ENCODE measurements at places on chromosomes 7 and 10. TPM values are rescaled to one million over a fixed set of nuclear protein-coding genes. Genes with fewer than 3 reads are reported as not detected.

GRCh38 chr10:71842422-71842821, 8.6 kb downstream of the PSAP start:
- DNase-seq = no peak
- no peaks in the 10 kb centered on the region for H3K27me3 ChIP-seq
- H3K4me1 ChIP-seq = peaks cover 57% of the 10 kb centered on the region
- no peak overlapping the region for H3K4me3 ChIP-seq
- H3K27ac ChIP-seq = no peak overlapping the region

- H3K4me1 ChIP-seq = peaks cover 35% of the 10 kb centered on the region
- H3K36me3 ChIP-seq = peaks cover 9% of the 10 kb centered on the region
- peaks cover 2% of the 10 kb centered on the region for H3K27me3 ChIP-seq
- H3K4me3 ChIP-seq = peak overlapping the region; percentile 81
These were observed 86.5 kb upstream of the NMT2 start for GRCh38 chr10:15254808-15255648.

DNA sequence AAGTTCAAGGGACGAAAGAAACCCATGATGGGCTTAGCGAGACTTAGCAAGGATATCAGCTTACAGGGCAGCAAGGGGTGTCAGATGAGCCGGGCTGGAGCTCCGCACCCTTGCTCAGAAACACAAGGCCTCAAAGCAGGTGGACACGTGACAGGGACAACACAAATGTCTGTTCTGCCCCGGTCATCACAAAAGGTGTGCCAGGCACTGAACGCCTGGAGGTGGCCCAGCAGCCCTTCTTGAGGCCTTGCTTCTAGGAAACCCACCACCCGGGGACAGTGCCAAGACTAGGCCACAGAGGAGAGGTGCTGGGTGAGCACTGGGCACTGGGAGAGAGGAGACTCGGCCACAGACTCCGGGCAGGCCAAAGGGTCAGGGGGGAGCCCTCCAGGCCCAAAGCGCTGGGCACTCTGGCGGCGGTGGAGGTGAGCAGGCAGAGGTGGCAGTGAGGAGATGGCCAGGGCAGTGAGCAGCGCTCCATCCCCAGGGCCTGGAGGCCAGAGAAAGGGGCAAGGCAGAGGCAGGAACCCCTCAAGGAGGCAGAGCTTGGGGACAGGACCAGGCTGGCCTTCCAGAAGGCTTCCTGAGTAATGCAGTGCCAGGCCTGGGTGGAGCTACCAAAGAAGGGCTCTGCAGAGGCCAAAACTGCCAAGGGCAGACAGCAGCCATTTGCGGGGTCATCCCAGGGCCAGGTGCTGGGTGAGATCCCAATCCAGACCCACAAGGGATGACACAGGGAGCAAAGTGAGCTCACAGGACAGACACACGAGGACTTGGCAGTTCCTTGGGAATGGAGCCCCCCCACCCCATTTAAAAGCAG, 22.7 kb downstream of the EBF3 start:
- H3K4me1 ChIP-seq = no peaks in the 10 kb centered on the region
- H3K27me3 ChIP-seq = no peaks in the 10 kb centered on the region

LSM8 gene
- total RNA-seq = 51.6 TPM

SUN3 gene
- 0.64 TPM for total RNA-seq

KAZALD1 gene
- total RNA-seq = 0.27 TPM

SMO gene
- not detected for total RNA-seq

WIPF3 gene
- total RNA-seq = not detected

ACHE gene
- not detected for total RNA-seq
